Stimulated activated effector memory CD8-positive, alpha-beta T cell treated with anti-CD3 and anti-CD28 coated beads, Interleukin-12 subunit alpha, Interleukin-12 subunit beta, amount 100 ng/mL, for 72 hours (primary cell): ENCODE measurements at places on chromosomes 11 and 22.
A peak's percentile ranks its signal among the peaks of the same experiment; 100 is the strongest.

- no peak for DNase-seq
These were observed 14.6 kb downstream of the DKK3 start for GRCh38 chr11:11993839-11994238.

GRCh38 chr11:134359646-134360045 lies 27.9 kb downstream of the GLB1L2 start:
- no peak for DNase-seq

- no peak for DNase-seq
These were observed 33.7 kb upstream of the IGSF9B start for GRCh38 chr11:133990501-133990900.

DNA sequence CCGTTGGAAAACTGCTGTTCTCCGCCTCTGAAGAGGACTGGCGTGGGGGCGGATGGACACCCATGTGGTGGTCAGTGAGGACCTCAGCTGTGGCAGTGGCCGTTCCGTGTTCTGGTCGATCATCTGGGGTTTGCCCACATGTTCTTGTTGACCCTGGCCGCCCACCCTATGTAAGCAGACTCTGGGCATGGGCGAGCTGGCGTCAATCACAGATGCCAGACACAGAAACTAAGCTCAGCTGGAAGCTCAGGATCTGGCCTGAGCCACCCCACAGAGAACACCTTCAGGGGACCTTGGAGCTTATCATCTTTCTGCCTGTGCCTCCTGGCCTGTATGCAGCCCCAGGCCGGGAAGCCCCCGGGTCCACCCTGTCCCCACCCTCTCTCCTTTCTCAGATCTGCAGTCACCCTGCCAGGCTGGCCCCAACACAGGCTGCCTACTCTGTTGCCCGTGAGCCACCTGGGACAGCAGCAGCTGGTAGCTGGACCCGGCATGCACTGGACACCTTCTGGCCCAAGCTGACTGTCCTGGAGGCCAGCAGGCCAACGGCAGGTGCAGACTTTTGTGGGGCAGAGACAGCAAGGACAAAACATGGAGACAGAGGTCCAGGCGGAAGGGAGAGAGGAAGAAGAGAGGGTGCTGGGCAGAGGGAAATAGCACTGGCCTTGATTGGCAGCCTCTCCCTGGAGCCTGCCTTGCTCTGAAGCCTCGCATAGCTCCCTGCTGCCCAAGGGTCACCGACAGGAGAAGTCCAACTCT lies 91.5 kb downstream of the PHF21B start:
- DNase-seq = no peak

- no peak for DNase-seq
These were observed 60.5 kb upstream of the UCP3 start for GRCh38 chr11:74069146-74070046.

DNA sequence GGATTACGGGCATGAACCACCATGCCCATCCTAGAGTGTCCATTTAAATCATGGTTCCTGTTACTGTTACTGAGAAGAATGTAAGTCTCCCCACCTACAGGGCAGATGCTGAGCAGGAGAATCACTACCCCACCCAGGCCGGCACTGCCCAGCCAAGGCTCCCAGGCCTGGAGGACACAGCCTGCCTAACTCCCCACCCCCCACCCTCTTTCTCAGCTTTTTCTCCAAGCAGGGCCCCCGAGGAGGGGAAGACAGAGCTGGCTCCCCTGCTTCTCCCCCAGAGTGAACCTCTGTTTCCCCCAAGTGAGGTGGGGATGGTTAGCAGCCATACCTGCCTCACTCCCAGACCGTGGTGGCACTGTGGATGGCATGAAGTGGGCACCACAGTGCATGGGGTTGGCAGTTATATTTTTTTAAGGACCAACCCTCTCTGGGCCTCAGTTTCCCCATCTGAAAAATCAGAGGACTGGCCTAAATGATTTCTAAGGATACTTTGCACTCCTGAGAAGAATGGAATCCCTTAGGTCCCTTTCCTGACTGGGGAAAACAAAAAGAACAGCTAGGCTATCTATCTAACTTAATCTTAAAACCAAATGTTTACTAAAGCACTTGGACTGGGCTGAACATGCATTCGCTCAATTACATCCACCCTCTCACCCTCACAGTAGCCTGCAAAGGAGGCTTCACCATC lies 5.0 kb downstream of the CBX7 start:
- no peak for DNase-seq

GRCh38 chr11:75246671-75247350 lies 6.2 kb downstream of the TPBGL start:
- DNase-seq = no peak

- DNase-seq = peak; percentile 64
These were observed 71.0 kb downstream of the JAM3 start for GRCh38 chr11:134139873-134140331.

- DNase-seq = peak; percentile 48
These were observed at the start of gene GRIA4 for GRCh38 chr11:105609832-105610781. GRIA4 (plus strand) TSS chr11:105610073; CDS start chr11:105610998, 925 bp downstream.

GRCh38 chr11:66337103-66337899 lies 1.1 kb upstream of the RIN1 start:
- DNase-seq = no peak

GRCh38 chr11:6931146-6931713 lies 5.0 kb downstream of the ZNF215 start:
- DNase-seq = no peak

DNA sequence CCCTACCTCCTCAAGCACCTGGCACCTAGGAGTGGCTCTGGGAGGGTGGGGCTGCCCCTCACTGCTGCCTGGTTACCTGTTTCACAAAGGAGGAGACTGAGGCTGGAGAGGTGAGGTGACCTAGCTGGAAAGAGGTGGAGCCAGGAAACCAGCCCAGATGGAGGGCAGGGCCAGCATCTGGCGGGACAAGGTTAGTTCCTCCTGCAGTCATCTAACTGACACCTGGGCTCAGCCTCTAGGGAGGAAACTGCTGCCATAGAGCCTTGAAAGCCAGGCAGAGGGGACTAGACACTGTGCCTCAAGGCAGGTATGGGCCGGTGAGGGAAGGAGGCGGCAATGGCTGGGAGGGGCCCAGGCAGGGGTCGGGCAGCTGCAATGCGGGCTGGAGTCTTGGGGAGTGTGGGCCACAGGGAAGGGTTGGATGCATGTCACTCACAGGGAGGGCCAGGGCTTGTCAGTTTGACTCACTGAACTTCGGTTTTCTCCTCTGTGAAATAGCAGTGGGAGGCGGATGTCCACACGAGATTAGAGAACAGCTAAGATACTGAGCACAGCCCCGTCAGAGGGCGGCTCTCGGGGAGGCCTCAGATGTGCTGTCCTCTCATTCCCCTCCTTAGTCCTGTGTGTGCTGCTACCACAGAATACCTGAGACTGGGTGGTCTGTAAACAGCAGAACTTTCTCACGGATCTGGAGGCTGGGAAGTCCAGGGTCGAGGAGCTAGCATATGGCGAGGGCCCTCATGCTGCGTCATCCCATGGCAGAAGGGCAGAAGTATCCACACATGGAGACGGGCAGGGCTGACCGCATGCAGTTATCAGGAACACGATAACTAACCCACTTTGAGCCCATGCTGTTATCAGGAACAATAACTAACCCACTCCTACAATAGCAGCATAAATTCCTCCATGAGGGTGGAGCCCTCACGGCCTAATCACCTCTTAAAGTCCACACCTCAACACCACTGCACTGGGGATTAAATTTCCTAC lies 16.1 kb downstream of the MGAT3 start:
- no peak for DNase-seq

DNA sequence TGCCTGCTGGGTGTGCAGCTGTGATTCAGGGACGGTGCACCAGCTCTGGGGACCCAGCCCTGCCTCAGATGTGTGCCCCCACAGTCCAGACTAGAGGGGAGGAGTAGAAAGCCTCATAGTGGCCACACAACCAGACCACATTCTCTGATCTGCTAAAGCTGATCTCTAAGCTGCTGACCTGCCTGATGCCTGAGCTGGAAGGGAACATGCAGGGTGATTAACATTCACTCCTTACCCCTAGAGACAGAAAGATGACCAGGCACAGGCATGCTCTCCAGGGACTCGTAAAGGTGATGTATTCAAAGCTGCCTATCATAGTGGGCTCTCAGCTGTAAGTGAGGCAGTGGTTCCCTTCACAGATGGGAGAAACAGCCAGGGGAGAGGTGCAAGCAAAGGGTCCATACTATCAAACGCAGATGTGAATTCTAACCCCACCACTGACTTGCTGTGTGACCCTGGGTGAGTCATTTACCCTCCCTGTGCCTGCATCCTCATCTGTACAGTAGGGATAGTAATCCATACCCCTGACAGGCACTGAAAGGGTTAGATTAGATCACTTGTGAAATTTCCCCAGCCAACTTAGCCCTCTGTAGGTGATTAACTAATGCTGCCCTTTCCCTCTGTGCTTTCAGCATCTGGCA lies 29.0 kb upstream of the LRRC32 start:
- DNase-seq = no peak

- no peak for DNase-seq
These were observed 107.0 kb upstream of the PITPNB start for GRCh38 chr22:28025866-28026575.

DNA sequence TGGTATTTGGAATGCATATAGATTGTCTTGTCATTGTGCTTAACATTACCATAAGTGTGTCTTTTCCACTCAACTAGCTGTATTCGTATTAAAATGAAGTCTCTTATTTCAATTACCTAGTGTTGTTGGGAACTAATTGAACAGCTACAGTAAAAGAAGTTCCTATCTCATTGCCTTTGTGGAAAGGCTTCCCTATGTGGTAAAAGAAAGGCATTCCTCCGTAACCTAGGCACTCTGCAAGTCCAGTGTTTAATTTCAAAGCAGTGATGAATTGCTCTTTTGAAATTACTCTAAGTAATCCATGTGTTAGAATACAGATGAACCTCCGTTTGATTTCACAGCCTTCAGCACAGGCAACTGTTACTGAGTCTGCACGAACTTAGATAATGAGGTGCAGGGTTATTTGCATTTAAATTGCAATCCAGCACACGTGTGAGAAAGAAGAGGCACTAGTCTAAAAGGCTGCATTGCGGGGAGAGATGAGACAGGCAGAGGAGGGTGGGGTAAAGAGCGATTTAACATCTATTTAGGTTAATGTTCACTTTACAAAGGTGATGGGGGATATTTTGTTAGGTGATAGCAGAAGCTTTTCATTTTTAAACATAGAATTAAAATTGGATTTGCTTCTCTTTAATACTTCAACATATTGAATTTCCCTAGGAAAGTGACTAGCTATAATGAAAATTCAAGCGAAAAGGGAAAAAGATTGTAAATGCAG lies 25.0 kb upstream of the CRTAM start:
- DNase-seq = no peak

DNA sequence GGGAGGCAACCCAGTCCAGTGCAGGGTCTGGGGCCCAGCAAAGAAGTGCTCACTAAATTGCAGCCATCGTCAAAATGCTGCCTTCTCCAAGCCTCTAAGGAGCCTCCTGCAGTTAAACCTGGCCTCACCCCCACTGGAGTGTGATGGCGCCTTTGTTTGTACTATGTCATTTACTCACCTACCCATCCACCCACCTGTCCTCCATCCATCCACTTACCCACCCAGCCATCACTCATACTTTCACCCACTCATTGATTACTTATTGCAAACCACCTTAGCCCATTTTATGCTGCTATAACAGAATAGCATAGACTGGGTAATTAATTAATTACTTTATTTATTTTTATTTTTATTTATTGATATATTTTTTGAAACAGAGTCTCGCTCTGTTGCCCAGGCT lies 28.8 kb upstream of the PPFIA1 start:
- no peak for DNase-seq

DNA sequence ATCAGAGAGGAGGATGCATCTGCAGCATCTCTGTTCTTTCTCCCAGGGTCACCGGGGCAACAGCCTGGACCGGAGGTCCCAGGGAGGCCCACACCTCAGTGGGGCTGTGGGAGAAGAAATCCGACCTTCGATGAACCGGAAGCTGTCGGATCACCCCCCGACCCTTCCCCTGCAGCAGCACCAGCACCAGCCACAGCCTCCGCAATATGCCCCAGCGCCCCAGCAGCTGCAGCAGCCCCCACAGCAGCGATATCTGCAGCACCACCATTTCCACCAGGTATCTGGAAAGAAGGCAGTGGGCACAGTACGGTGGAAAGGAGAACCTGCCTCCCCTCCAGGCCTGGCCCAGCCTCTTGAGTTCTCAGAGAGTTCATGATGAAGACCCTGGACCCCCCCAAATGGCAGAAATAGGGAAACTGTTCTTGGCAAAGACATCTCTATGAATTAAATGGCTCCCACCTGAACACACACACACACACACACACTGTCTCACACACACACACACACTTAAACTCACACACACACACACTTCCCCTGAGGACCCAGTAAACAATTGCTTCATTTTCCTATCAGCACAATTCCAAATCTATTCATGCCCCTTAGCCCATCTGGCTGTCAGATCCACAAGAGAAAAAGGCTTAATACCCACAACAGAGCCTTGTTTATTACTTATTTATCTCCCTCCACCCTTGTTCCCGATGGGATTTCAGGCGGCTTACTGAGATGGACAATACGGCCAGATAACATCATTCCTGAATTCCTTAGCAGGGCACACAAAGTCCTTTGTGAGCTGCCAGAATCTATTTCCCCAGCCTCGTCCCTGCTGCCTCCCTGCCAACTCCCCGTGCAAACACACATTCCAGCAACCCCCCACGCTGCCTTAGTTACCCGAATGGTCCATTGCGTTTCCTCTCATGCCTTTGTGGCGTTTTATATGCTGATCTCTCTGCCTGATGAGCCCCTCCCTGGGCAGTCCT lies 8.1 kb downstream of the TMA7B start:
- no peak for DNase-seq

GRCh38 chr11:120815319-120816100 lies 208.4 kb upstream of the TBCEL start:
- DNase-seq = no peak

DNA sequence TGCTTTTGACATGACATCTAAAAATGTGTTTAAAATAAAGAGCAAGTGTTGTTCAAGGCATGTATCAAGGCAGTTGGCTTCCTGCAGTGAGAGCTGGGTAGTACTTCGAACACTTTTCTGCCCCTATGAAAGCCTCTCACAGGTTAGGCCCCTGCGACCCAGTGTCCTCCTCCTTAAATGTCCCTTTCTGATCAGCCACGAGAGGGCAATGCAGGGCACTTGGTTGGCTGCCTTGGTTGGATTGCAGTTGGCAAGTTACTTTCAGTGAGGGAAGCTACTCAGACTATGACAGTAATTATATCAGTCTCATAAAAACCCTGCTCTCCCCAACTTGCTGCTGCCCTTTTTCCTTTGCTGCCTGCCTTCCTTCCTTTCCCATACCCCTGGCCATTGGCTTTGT lies 743.8 kb downstream of the NTM start:
- no peak for DNase-seq
